ENCODE measurements at places on chromosomes 12 and 14.

DNA sequence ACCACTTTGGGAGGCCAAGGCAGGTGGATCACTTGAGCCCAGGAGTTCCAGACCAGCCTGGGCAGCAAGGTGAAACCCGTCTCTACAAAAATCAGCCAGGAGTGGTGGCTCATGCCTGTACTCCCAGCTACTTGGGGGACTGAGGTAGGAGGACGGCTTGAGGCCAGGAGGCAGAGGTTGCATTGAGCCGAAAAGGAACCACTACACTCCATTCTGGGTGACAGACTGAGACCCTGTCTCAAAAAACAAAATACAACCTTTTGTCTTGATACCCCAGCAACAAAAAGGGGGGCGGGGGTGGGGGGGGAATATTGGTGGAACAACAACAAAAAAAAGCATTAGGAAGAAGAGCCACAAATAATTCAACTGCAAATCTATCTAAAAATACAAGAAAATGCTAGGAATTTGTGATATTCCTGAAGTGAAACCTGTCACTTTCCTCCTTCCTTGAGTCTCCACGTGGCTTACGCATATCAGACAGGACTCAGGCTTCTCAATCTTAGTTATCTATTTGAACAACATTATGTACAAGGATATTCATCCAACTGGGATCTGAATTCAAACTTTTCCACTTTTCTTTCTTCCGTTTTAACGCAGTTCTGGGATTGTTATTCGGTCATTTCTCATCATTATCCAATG, 1.3 kb downstream of the R3HDM2 start:
- ATAC-seq = no peak

GRCh38 chr12:69508091-69508490, 37.9 kb downstream of the FRS2 start:
- ATAC-seq = no peak

DNA sequence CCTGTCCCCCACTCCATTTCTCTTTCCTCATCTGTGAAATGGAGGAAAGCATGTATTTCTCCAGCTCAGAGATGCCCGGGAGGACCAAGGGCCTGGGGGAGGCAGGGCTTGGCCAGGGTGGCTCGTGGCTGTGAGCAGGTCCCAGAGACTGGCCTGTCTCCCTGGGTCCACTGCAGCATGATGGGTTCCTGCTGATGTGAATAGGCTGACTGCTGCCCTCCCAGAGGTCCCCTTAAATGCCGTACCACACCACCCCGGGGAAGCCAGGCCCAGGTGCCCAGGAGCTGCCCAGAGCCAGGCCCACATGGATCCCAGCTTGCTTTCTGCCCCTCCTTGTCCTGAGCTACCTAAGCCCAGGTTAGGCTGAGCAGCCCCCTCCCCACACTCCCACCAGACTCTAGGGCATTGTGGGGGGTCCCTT, 158.2 kb upstream of the C14orf180 start:
- ATAC-seq = no peak

GRCh38 chr12:115417610-115418009, 733.6 kb upstream of the TBX3 start:
- no peak for ATAC-seq

- ATAC-seq = no peak
These were observed at the start of gene ANO4 for GRCh38 chr12:100794441-100795173. TSS of gene ANO4 (plus strand) at chr12:100794776. CDS start at chr12:100901786, 107,010 bp downstream.

- no peak for ATAC-seq
These were observed 102.5 kb downstream of the SLC41A2 start for GRCh38 chr12:104855599-104855998.

- no peak for ATAC-seq
These were observed 71.5 kb downstream of the SCARB1 start for GRCh38 chr12:124792156-124792555.

DNA sequence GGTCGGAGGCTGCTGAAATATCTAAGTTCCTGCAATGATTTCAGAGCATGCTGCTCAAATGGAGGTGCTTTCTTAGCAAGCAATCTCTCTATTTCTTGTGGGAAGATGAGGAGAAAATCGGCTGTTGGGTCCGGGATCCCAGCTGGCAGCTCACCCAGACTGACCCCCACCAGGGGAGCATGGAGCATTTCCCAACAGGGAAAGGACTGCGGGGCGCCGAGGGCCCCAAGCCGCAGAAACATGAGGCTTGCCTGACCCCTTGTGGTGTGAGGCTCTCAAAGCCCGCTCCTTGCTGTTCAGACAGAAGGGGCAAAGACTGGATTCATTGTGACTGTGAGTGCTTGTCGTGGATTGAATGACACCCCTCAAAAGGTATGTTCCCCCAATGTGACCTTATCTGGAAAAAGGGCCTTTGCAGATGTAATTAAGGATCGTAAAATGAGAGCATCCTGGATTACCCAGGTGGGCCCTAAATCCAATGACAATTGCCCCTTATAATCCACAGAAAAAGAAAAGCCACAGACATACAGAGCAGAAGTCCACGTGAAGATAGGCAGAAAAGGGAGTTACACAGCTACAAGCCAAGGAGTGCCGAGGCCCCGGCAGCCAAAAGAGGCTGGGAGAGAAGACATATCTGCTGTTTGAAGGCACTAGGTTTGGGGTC, 116.3 kb upstream of the VASH1 start:
- no peak for ATAC-seq

Data from activated CD4-positive, CD25-positive, alpha-beta regulatory T cell treated with anti-CD3 and anti-CD28 coated beads, Interleukin-2, amount 50 U/mL, for 24 hours (primary cell).